ENCODE measurements at places on chromosomes 6 and 20.

DNA sequence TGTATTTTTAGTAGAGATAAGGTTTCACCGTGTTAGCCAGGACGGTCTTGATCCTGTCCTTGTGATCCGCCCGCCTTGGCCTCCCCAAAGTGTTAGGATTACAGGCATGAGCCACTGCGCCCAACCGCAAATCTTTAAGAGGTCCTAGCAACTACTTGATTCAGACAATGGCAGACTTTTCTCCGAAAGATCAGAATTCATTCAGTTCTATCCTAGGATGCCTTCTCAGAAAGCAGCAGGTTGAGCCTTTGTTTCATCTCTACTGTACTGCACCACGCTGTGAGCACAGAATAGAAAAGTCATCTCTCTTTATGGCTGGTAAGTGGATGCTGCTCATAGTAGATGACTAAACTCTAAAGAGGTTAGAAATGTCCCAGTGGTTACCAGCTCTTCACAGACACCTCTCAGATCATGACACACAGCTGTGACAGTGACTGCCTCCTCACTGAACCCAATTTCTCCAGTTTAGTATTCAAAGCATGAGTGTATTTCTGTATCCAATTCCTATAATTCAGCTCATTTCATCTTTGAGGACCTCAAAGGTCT, 6.0 kb upstream of the HSF2 start:
- no peak for DNase-seq

- DNase-seq, result no peak
These were observed 933 bp upstream of the ADGRB3 start for GRCh38 chr6:68633972-68634725.

DNA sequence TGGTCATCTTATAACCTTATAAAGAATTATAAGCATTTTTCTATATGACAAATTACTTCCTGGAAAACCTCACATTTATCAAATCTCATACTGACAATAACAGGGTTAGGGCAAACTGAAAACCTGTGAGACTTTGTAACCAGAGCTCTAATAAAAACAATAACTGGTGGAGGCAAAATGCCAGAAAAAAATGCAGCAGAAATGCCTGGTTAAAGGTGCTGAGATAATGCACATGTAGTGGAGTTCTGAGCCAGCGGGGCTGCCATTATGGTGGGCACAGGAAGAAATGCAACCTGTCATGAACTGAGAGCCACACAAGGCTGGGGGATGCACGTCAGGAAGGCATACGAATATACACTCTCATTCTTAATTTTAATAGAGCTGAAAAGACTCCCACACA, 53.0 kb downstream of the NCOA6 start:
- no peak for DNase-seq

- no peak for DNase-seq
These were observed 15.5 kb downstream of the GSS start for GRCh38 chr20:34940081-34940481.

GRCh38 chr6:34519971-34520644, 36.0 kb downstream of the SPDEF start:
- no peak for DNase-seq

DNA sequence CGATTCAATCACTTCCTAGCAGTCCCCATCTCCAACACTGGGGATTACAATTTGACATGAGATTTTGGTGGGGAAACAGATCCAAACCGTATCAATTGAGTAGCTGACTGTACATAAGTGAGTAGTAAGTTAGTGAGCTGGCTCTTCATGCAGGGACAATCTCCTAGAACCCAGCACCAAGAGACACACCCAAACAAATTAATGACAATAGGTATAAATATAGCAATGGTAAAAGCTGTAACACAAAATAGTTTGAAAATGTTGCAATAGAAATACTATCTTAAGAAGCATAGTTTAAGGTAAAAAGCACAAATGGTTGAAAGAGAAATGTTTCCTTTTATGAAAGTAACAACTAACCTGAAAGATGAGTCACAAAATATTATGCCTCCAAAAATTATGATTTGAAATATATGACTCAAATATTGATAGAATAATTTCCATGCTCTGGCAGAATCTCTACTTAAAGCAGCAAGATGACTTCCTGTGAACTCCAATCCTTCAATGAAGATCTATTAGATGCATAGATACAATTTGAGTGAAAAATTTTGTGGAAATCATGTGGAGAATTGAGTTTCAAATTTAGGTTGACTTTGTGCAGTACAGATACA, 5.4 kb upstream of the SIRPB1 start:
- no peak for DNase-seq
